ENCODE measurements at places on chromosomes 7 and 10. TPM values are rescaled to one million over a fixed set of nuclear protein-coding genes. Genes with fewer than 3 reads are reported as not detected.

DNA sequence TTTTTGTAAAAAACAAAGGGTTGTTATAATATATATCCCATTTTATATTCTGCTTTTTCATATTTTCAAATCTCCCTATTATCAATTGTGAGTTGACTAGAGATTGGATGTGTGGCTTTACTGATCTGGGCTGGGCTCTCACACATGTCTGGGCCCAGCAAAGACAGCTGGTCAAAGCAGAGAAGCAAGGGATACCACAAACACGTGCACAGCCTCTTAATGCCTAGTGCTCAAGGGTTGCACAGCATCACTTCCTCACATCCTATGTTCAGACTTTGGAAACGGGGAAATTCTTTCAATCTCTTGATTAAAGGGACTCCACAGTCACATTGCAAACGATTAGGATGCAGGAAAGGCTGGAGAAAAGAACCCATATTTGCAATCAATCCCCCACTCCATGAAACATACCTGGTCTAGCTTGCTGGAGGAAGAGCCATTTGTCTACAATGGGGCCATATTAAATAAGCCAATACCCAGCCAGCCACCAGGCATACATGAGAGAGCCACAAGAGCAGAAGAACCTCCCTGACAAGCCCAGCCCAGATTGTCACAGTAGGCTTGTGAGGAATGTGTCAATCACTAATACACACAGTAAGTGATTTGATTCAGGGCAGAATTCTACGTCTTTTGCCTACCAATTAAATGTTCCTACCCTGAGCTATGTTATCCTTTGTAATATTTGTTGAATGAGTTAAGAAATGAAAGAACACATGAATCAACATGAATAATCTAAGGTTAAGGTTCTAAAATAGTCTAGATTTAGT is 431.2 kb downstream of the TNS3 start:
- DNase-seq: no peak

DNA sequence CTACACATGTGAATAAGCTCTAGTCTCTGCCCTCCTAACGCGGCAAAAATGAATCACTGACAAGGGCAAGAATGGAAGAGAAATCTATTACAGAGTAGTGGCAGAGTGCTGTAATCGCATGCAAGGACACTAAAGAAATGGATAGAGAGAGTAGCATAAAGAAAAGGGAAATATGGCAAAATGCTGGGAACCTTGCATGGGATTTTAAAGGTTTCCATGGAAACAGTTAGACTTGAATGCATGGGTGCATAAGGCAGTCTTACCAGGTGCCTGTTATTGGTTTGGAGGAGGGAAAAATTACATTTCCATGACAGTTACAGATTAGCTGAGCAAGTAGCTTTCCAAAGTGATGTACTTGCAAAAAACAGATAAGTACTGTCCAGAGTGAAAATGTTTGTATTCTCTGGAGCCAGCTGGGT is 233.4 kb downstream of the PTN start:
- no peak for DNase-seq

- DNase-seq: no peak
Observed at GRCh38 chr7:76423666-76424412, 911 bp upstream of the ZP3 start.

- no peak for DNase-seq
Observed at GRCh38 chr10:86962136-86962980, 4.0 kb downstream of the SNCG start.

GRCh38 chr7:54757711-54758110 is 1.3 kb downstream of the SEC61G start:
- DNase-seq: no peak

GRCh38 chr7:91656541-91657482 is 223.7 kb downstream of the MTERF1 start:
- DNase-seq: no peak

- no peak for DNase-seq
Observed at GRCh38 chr7:149524394-149524793, 26.8 kb upstream of the ZNF746 start.

The SPDYE9 gene
- total RNA-seq: not detected

DNA sequence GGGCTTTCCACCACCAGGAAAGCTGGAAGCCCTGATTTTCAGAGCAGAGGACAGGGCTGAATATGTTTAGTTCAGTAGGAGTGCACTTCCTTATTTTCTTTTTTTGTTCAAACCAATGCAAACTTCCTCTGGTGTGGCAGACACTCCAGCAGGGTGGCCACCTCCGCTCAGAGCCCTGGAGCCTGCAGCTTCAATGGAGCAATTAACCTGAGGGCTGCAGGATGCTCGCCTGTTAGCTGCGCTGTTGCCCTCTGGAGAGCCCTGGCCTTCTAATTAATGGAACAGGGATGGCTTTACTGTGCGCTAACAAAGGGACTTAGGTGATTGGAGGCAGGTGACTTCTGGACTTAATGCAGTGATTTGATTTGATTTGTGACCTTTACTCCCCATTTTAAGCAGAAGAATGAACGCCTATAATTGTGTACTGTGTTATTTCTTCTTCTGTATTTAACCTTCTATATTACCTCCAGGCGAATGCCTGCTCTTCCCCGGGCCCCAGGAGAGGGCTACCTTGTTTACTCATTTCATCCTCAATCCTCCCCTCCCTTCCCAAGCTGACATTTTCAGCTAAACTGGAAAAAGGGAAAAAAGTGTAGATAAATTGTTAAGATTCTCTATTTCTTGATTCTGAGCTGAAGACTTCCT is 123.0 kb upstream of the CTBP2 start:
- DNase-seq: no peak

The NXPH1 gene
- not detected for total RNA-seq

DNA sequence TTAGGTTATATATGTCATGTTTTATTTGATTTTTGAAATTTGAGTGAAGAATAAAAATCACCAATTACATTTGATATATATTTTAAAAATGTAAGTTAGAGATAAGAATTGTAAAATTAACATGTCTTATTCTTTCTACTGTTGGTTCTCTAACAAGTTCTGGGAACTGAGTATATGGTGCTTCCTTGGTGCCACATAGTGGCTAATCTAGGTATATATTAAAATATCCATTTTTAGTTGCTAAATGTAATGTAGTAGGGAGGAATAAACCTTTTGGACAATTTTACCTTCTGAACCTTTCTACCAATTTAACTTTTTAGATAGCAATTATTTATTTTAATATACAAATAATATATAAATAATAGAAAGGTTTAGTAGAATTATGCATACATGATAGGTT is 17.5 kb downstream of the CFAP69 start:
- DNase-seq: no peak

GRCh38 chr7:94630855-94631254 is 25.1 kb downstream of the SGCE start:
- no peak for DNase-seq

DNA sequence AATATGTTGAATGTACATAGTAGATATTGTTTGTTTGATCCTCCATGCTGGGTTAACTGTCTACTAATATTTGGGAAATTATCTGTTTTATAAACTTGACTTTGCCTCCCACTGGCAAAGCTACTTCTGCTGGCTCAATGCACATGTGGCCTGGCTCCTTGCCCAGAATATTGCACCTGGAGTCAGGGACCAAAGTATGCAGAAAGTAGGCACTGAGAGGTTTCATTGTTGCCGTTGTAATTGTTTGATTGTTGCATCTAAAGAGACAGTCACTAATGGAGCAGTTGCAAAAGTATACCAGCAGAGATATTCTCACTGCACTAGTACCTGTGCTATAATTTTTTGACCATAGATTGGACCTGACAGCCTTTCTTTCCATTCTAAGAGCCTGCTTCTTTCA is 137.8 kb upstream of the CNTNAP2 start:
- no peak for DNase-seq

DNA sequence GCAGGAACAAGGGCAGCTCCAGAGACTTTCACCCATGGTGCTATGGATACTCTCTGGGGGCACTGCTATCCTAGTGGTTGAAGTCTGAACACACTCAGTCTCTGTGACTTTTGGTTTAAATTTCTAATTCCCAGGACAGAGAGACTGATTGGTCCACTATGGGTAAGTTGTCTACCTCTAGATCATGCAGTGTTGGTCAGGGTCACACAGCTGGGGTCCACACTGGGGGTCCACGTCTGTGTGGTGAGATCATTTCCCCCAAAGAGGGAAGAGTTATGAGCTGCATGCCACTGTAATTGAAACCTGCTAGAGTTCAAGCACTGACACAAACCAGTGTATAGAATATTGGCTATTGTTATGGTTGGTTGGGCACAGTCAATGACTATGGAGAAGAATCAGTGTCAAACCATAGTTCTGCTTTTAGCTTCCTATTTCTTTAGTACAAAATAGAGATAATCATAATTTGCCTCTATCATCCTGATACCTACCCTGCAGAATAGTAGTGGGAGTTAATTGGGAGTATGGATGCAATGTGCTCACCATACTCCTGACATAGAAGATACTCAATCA is 101.6 kb downstream of the PRTFDC1 start:
- DNase-seq: no peak

DNA sequence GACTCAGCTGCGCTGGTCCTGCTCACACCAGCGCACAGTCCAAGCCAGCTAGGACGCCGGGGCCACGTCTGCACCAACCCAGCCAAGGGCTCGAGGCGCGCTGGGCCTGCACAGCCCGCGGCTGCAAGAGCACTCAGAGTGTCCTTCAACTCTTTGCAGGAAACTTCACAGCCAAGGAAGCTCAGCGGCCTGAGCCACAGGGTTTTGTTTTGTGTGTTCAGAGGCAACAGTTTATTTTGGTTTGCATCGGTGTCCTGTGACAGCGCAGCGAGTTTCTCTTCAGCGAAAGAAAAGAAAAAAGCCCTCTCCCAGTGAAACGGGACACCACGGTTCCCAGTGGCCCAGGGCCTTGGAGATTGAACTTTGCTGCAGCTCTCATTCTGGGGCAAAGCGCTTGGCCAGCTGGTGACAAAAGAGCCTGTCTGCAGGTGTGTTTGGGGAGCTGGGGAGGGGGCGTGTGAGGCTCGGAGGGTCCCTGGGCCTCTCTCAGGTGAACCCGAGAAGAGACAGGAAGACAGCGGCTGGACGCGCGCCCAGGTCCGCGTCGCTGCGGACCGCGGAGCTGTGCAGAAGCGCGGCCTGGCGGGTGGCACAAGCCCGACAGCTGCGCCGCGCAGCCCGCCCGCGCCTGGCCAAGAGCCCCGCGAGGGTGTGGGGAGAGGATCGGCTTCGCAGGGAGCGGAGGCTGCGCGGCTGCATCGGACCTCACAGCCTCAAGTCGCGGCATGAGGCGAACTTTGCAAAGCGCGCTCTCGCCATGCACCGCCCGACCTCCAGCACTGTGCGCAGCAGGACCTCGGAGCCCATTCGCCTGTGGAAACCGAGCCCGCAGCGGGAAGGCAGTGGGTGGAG is 922 bp downstream of the CXCL12 start:
- DNase-seq: no peak

GRCh38 chr7:8433477-8434289 is at the start of gene NXPH1:
NXPH1 (plus strand) TSS chr7:8433609.
- DNase-seq: no peak

- DNase-seq: no peak
Observed at GRCh38 chr10:129694691-129695243, 227.7 kb downstream of the MGMT start.

- no peak for DNase-seq
Observed at GRCh38 chr7:40015790-40016296, 65.8 kb downstream of the CDK13 start.

DNA sequence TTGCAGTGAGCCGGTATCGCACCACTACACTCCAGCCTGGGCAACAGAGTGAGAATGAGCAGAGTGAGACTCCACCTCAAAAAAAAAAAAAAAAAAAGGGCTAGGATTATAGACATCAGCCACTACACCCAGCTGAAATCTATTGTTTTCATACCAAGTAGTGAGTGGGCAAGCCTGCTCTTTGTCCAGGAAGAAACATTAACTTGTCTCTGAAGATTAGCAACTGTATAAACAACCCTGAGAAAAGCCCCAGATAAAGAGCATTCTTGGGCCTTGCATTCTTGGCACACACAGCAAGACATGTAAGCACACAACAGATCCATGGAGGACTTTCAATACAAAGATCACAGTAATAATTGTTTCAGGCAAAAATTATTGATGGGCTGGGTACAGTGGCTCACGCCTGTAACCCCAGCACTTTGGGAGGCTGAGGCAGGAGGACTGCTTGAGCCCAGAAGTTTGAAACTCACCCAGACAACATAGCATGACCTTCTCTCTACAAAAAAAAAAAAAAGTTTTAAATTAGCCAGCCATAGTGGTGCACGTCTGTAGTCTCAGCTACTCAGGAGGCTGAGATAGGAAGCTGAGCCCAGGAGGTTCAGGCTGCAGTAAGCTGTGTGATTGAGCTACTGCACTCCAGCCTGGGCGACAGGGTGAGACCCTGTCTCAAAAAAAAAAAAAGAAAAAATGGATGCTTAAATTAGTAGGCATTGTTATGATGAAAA is 4.4 kb downstream of the PSPH start:
- no peak for DNase-seq

The GIMAP7 gene
- 28.3 TPM for total RNA-seq

All from activated T-cell treated with anti-CD3 and anti-CD28 coated beads, Interleukin-2, amount 50 U/mL, for 4 hours (primary cell).